MCF 10A (cell line): ENCODE measurements at places on chromosomes 13 and 19. TPM values are rescaled to one million over a fixed set of nuclear protein-coding genes. Genes with fewer than 3 reads are reported as not detected.

- peaks cover 11% of the 10 kb centered on the region for H3K27me3 ChIP-seq
- no peak overlapping the region for H3K27ac ChIP-seq
- no peak overlapping the region for H3K4me3 ChIP-seq
- peaks cover 36% of the 10 kb centered on the region for H3K36me3 ChIP-seq
- no peak for DNase-seq
These were observed 1.0 kb upstream of the TM6SF2 start for GRCh38 chr19:19274146-19274545.

The GAS6 gene
- 58.9 and 92.3 TPM in 2 replicates for total RNA-seq

GRCh38 chr13:46324976-46325375, 62.1 kb downstream of the RUBCNL start:
- H3K36me3 ChIP-seq: no peaks in the 10 kb centered on the region
- H3K27me3 ChIP-seq: peaks cover 14% of the 10 kb centered on the region
- H3K27ac ChIP-seq: no peak overlapping the region
- DNase-seq: peak; percentile 33

The APOE gene
- 3.3 and 7.0 TPM in 2 replicates for total RNA-seq

- H3K36me3 ChIP-seq: no peaks in the 10 kb centered on the region
- no peak for DNase-seq
- H3K27me3 ChIP-seq: no peaks in the 10 kb centered on the region
- no peaks in the 10 kb centered on the region for H3K4me1 ChIP-seq
These were observed 142.4 kb downstream of the URI1 start for GRCh38 chr19:30084390-30084819.

The PLD3 gene
- total RNA-seq: 98.9 and 130 TPM in 2 replicates

The CACNA1A gene
- total RNA-seq: 0.27 TPM in 1 of 2 replicates, not detected in the other

DNA sequence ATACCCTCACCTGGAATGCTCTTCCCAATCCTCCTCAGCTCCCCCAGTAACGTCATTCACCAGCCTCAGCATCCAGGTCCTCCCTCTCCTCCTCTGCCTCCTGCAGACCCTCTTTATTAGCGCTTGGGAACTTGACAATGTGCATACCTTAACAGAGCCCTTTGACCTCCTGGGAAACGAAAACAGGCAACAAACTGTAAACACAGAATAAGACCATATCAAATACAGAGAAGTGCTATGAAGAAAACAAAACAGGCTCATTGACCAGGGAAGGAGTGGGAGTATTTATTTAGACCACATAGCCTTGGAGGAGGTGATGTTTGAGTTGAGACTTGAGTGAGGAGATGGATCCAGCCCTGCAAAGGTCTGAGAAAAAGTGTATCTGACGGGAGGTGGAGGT, 107.9 kb upstream of the SLC7A1 start:
- H3K36me3 ChIP-seq: no peaks in the 10 kb centered on the region
- H3K27me3 ChIP-seq: peaks cover 11% of the 10 kb centered on the region
- H3K27ac ChIP-seq: no peak overlapping the region
- peaks cover 12% of the 10 kb centered on the region for H3K4me1 ChIP-seq
- H3K4me3 ChIP-seq: no peak overlapping the region
- DNase-seq: no peak

The CYP4F22 gene
- total RNA-seq: not detected in 2 replicates

The KLC3 gene
- 3.9 TPM in 2 replicates for total RNA-seq

- peak overlapping the region; percentile 61 for H3K27ac ChIP-seq
- no peaks in the 10 kb centered on the region for H3K27me3 ChIP-seq
- H3K4me3 ChIP-seq: peak overlapping the region; percentile 86
- peaks cover 28% of the 10 kb centered on the region for H3K36me3 ChIP-seq
- peaks cover 21% of the 10 kb centered on the region for H3K4me1 ChIP-seq
These were observed 722 bp downstream of the COLGALT1 start for GRCh38 chr19:17555929-17556813.

The THSD8 gene
- total RNA-seq: 6.9 and 14.5 TPM in 2 replicates

DNA sequence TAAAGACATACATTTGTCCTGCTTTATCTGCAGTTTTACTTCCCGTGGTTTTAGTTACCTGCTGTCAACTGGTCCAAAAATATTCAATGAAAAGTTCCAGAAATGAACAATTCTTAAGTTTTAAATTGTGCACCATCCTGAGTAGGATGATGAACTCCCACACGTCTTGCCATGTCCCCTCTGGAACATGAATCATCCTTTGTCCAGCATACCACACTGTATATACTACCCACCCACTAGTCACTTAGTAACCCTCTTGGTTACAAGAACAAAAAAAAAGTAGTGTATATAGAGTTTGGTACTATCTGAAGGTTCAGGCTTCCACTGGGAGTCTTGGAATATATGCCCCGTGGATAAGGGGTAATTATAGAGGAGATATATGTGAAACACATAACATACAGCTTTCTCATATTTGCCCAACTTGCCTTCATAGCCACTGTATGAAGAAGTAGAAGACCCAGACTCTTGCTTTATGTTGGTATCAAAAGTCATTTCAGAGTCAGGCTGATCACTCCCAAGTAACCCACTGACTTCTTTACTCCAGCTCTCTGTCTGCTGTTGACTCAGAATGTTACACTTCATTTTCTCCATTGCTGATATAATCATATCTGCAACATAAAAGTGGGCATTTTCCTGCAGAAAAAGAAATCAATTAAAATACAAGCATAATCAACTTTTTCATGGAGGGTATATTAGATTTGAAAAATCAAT, 19.3 kb downstream of the RUBCNL start:
- no peaks in the 10 kb centered on the region for H3K27me3 ChIP-seq
- H3K4me3 ChIP-seq: no peak overlapping the region
- no peak overlapping the region for H3K27ac ChIP-seq
- DNase-seq: peak; percentile 26

DNA sequence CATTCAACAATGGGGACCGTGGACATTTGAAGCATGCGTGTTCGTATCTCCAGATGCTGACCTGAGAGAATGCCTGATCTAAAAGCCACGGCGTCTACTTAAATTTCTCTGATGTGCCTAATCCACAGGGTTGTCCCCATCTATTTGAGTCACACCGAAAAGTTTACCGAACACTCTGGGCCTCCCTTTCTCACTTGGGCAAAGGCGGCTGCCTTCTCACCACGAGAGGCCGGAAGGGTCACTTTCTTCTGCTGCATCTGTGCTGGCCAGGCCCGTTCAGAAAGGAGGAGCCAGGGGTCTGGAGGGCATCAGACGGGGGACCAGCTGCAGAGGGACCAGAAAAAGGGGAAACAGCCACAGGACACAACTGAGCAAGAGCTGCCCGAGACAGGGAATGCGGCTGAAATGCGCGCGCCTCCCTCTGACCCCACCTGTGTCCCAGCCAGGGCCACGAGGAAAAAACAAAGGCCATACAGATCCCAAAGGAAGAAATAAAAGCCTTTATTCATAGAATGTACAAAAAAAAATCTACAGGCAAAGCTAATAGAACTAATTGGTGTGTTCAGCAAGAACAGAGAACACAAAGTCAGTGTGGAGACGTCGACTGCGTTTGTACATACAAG, 71.3 kb upstream of the C13orf46 start:
- no peak overlapping the region for H3K4me3 ChIP-seq
- peak overlapping the region; percentile 70 for H3K27ac ChIP-seq
- H3K36me3 ChIP-seq: peaks cover 12% of the 10 kb centered on the region
- DNase-seq: no peak
- H3K4me1 ChIP-seq: no peaks in the 10 kb centered on the region

DNA sequence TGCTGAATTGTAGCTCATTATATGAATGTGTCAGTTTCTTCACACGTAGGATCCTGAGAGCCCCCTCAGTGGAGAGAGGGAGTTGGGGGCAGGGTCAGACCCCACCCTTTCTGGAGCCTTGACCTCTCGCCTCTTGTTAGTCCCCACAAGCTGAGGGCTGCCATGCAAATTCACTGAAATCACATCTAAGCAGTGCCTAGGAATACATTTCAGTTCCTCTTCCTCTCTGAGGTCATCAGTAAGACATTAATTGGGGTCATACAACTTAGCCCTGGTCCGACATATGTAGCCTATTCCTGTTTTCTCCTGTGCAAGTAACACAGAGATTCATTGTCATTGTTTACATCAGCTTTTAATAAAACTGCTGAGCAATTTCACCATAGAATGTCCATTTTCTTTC, 30.0 kb downstream of the MYO9B start:
- H3K27ac ChIP-seq: no peak overlapping the region
- no peak for DNase-seq
- no peak overlapping the region for H3K4me3 ChIP-seq
- H3K36me3 ChIP-seq: peaks cover 11% of the 10 kb centered on the region
- H3K4me1 ChIP-seq: peaks cover 10% of the 10 kb centered on the region
- no peaks in the 10 kb centered on the region for H3K27me3 ChIP-seq
